ENCODE measurements at places on chromosomes 1 and 21.

GRCh38 chr1:216314379-216315095 lies 108.7 kb downstream of the USH2A start:
- no peak for DNase-seq

DNA sequence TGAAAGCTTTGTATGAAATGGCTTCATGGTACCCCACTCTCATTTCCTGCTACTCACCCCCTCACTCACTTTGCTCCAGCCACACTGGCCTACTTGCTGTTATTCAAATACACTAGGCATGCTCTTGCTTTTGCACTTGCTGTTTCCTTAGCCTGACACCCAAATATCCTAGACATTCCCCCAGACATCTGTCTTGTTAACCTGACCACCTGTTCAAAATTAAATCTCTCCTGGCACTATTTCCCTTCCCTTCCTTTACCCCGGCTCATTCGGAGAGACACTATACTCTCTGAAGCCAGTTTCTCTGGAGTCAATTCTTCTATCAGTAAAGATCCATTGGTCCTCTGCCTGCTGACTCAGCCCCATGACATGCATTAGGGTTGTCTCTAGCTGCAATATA lies 306.0 kb upstream of the SGIP1 start:
- no peak for DNase-seq

GRCh38 chr21:42151148-42151947 lies 67.6 kb upstream of the ABCG1 start:
- DNase-seq = no peak

DNA sequence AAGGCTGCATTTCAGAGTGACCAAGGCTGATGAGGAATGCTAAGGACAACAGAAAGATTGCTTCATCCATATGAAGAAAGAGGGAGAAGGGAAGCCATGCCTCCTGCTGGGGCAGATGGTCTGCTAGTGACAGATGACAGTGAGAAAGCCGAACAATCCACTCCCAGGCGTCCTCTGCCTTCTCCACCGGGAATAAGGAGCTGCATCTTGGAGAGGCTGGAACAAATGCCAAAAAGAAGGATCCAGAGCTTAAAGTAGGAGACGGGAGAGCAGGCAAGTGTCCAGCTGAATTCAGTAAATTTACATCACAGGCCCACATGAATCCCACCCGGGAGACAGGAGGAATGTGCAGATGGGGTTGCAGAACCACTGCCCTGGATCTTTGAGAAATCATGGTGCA lies 33.4 kb downstream of the DDX20 start:
- DNase-seq = no peak

- DNase-seq = no peak
Observed at GRCh38 chr21:45299864-45300785, 12.4 kb upstream of the POFUT2 start.

- DNase-seq = no peak
Observed at GRCh38 chr1:89890085-89890752, 69.4 kb downstream of the LRRC8D start.

GRCh38 chr1:55860798-55861519 lies 645.8 kb upstream of the USP24 start:
- DNase-seq = no peak

DNA sequence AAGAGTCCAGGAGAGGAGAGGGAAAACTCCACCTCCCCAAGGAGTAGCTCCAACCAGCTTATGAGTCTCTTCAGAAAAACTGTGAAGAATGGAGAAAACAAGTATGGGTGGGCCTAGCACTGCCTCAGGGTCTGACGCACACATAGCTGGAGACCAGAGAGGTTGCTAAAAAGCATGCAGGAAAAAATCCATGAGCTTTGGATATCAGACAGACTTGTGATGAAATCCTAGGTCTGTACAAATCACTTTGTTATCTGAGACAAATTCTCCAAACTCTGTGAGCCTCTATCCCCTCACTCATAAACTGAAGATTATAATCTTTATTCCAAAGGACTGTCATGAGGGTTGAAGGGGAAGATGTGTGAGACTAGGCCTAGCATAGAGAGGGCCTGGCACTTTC lies 141.5 kb upstream of the FGGY start:
- no peak for DNase-seq

DNA sequence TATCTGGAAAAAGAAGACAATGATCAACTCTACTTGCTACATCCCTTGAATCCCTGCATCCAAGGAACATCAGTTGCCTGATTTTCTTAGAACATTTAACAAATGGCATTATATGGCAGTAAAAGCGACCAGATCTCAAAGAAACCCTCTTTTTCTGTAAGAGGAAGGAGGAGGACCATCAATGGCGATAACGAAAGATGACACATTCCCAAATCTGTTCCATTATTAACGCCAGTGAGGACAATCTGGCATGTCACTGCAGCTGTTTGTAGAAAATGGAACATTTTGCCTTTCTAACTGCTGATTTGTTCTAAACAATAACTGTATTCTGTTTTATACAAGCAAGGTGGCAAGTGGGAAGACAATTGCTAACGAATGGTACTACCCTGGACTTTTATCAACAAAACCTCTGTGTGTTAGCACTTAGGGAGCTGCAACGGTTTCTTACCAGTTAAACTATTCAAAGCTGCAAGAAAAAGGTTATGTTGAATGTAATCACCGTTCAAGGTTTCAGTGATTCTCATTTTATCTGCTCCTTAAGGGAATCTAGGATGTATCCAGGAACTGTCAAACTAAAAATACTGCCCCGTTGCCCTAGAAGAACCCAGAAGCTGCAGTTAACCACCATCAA lies 251.9 kb downstream of the SDCCAG8 start:
- DNase-seq = no peak

GRCh38 chr1:12709091-12709491 lies 6.8 kb upstream of the AADACL3 start:
- no peak for DNase-seq
